ENCODE measurements at places on chromosomes 12 and 14.

- no peak for DNase-seq
Measured at GRCh38 chr14:105411017-105411941, 8.3 kb upstream of the MTA1 start.

DNA sequence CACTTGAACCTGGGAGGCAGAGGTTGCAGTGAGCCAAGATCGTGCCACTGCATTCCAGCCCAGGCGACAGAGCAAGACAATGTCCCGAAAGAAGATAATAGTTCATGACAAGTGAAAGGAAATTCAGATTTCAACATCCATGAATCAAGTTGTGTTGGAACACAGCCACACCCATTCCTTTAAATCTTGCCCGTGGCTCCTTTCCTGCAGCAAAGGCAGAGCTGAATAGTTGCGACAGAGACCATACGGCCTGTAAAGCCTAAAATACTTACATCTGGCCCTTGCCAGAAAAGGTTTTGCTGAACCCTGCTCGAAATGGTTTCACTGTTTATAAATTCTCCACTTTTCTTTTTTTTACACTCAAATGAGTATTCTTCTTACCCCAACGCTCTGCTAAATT lies 17.7 kb upstream of the ITPK1 start:
- no peak for DNase-seq

DNA sequence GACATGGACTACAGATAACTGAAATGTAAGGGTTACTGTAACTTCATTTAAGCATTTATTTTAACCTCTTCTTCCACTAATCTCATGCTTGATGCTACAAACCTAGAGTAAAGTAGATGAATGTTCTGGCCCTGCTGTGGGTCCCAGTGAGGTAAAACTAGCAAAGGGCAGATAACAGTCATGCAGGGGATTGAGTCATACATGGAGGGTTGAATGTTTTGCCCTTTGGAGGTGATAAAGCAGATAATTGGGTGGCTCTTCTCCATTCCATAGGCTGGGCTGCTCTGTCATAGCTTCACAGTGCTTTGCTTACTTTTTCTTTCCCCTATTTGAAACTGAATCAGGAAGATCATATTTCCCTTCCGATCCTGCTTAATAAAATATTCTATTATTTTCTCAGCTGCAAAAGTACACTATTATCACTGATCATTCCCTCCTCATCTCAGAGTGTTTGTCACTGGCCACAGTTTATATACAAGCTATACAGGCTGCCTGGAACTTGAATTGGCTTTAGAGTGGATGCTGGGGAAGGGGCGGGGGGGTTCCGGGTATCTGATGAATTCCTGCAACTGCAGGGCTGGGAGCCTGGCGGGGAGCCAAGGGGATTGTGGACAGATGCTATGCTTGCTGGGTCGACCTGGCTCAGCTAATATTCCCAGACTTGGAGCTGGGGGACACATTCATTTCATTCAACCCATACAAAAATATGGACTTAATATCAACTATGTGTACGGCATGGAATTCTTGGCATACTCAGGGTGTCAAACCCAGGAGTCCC lies 235.1 kb downstream of the NRXN3 start:
- DNase-seq: no peak

- DNase-seq: no peak
Measured at GRCh38 chr12:112480931-112481330, 62.2 kb downstream of the PTPN11 start.

DNA sequence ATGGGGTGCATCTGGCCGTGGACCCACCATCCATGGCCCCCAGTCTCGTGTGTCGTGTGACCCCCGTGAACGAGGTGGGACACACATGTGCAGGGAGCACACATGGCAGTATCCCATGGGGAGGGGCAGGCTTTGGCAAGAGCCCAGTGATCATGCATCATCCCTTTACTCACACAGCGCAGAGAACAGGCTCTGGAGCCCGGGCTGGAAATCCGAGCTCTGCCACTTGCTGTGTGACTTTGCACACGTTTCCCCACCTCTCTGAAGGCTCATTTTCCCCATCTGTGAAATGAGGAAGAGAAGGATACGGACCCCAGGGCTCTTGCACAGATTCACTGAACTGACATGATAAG lies 119.9 kb downstream of the PHETA1 start:
- DNase-seq: no peak

- no peak for DNase-seq
Measured at GRCh38 chr14:92176476-92176875, 54.7 kb downstream of the CPSF2 start.

GRCh38 chr14:104398656-104399055 lies 180.9 kb upstream of the C14orf180 start:
- DNase-seq: no peak

DNA sequence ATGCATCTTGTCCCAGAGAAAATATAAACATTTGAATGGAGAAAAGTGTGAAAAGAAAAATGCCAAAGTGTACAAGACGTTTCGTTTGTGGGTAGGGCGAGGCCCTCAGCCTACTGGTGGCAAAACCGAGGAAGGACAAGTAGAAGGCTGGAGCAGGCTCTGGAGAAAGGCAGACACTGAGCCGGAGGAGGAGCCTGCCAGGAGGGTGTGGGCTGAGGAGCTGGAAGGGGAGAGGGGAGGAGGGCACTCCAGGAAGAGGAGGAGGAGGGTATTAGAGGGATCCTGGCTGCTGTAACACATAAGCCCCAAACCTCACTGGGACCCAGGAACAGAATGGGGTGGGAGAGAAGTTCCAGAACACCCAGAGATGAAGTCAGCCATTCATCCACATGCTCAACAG lies 47.7 kb downstream of the CLMN start:
- no peak for DNase-seq

DNA sequence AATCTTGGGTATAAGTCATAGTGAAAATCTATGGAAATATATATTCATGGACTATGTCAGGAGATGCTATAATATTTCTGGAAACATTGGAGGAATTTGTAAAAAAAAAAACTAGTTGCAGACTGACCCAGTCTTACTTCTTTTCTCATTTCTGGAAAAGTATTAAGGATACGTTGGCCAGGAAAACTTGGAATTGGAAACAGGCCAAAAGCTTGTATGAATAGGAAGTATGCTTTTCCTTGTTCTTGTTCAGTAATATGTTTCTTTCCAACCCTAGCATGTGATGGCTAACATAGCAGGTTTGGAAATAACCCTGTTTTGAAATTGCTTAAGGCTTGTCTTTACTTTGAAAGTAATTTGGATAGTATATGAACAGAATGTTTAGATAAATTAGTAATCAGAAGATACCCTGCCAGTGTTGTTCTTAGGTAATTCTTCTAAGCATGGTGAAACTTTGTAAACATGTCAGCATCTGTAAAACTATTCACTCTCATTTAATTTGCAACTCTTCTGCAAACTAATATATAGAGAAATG lies 316.2 kb downstream of the NPAS3 start:
- DNase-seq: no peak

- DNase-seq: no peak
Measured at GRCh38 chr14:91139776-91140175, 25.9 kb downstream of the DGLUCY start.

DNA sequence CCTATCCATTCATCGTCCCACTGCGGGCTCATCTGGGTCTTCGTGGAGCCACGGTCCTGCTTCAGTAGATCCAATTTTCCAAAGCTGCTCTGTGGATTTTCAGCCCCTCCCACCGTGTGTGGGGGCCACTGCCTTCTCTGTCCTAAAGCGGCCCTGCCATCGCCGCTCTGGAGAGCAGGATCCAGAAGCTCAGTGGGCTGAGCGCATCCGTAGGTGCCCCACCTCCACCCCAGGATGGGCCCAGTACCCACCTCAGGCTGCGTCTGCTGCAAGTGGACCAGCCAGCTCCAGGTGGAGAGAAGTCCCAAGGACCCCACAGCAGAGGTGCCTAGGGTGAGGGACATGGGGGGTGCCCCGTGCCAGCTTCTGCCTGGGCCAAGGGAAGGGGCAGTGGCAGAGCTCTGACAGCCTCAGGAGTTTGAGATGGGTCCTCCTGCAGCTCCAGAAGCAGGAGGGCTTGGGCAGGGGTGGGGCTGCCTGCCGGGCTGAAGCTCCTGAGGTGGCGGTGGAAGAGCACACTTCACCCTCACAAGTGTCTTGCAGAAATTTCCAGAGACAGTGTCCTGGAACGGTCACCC lies 148.1 kb upstream of the C14orf180 start:
- no peak for DNase-seq

DNA sequence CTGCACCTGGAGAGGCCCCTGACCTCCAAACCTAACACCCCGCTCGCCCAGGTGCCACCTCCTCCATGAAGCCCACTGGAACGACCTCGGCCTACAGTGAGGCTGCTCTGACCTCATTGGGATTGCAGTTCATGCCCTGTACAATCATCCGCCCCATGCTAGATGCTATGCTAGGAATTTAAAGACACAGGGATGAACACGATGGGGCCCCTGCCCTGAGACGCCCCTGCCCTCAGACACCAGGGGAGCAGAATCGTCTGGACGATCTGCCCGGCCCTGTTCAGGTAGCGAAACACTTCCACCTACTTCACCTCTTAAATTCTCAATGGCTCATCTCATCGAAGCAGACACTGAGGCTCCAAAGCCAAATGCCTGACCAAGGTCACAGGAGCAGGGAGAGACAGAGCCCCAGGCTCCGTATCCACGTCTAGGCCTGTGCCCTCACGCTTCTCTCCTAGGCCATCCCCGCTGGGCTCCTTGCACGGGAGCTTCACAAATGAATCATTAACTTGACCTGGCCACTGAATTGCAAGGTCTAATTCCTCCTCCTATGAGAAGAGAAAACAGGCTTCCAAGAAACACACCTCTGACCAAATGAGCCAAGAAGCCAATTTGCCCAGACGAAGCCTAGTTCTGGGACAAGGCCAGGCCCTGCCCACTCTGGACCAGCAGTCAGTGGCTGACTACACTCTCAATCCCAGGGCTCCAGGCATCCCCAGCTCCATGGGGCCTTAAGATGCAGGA lies 35.2 kb downstream of the SCARB1 start:
- DNase-seq: no peak

GRCh38 chr12:105835580-105836241 lies 303.0 kb downstream of the NUAK1 start:
- no peak for DNase-seq

DNA sequence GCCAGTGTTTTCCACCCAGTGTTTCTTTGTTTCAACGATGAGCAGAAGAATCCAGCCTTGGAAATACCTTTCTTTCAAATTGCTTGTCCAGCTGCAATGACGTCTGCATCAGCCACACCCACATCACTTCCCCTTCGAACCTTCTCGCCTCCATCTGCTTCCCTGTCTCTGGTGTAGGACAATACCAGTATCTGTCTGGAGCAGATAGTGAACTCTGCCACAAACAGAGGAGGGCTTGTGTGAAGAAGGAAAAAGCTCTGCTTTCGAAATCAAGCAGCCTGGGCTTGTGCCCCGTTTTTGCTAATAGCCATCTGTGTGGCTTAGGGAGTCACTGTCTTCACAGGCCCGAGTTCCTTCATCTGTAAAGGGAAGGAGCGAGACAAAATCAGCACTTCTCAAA lies 415.4 kb downstream of the ZFP36L1 start:
- no peak for DNase-seq

DNA sequence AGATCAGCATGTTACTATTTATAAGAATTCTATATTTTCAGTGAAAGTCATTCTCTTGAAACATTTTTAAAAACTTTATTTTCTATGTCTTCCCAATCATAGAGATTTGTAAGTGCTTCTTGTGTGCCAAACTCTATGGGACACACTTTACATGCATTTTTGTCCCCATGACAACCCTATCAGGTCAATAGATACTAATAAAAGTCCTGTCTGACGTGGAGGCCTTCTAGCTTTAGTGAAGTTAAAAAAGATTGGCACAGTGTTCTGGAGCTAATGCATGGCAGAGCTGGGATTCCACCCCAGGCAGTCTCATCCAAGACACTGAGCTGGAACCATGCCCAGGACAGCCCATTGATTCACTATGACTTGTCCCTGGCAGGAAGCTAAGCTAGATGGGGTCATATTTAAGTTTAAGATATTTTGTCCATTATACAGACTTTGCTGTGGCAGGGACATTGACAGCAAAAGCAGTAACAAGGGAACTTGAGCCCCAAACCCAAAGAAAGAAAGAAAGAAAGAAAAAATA lies 28.1 kb downstream of the TTC6 start:
- no peak for DNase-seq

DNA sequence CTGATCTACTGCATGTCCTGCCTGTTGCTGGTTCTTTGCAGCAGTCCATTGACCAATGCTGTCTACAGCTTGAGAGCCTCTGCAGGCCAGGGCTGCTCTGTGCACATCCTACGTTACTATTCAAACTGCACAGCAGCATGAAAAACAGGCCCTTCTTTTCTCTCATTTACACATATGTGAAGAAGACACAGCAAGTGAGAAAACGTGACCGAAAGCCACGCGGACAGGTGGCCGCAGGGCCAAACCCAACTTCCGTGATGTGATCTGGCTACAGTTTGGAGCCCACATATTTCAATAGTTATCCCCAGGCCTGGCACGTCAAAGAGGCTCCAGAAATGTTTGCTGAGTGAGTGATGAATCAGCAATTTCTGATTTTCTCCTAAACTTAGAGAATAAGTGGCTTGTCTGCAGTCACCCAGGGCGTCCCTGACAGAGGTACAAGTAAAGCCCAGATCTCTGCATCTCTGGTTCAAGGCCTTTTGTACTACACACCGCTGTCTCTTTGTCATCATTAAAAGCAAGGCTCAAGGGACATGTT lies 17.9 kb upstream of the TCL1B start:
- no peak for DNase-seq

Measured in activated T-cell treated with anti-CD3 and anti-CD28 coated beads for 48 hours (primary cell).